ENCODE measurements at places on chromosomes 5 and 9.

GRCh38 chr9:121153642-121154041 is 48.0 kb downstream of the RAB14 start:
- no peak for DNase-seq

GRCh38 chr9:116456490-116457088 is 230.5 kb upstream of the TRIM32 start:
- DNase-seq = no peak

- peak; percentile 9 for DNase-seq
Measured at GRCh38 chr5:112293587-112293986, 125.5 kb downstream of the EPB41L4A start.

DNA sequence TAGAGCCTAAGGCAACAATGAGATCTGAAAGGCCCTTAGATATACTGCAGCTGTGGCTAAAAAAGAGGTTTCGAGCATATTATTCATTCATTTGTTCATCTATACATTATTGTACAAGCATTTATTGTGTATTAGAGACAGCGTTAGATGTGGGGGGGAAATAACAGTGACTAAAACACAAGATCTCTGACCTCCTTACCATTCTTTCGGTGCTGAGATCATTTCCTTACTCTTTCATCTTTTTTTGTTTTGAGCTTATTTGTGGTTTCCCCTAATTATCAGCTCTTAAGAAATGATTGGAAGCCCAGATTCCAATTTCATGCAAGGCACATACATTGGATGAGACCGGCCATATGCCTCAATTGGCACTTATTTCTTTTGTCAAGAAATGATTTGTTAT is 113.2 kb downstream of the SEC61B start:
- no peak for DNase-seq

DNA sequence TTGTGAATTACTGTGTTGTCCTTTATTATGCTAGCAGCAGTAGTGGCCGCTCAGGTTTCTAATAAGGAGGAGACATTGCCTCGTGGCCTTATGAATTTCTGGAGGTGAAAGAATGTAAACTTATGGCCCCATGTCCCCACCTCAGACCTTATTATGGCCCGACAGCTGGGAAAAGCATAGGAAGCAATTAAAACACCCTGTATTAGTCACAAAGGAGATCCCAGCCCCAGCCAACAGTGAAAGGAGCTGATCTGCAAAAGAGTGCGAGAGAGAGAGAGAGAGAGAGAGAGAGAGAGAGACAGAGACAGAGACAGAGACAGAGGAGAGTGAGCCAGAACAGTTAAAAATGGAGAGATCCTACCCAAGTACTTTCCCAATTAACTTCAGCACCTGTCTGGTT is 269.3 kb downstream of the DMRT2 start:
- peak; percentile 46 for DNase-seq

All from muscle of leg (tissue), 16 donors.